ENCODE measurements at places on chromosomes 3 and 15. TPM values are rescaled to one million over a fixed set of nuclear protein-coding genes. Genes with fewer than 3 reads are reported as not detected.

Gene PLA2G4E
- total RNA-seq, result not detected

Gene SPINK8
- total RNA-seq, result not detected

Gene SAMMSON
- not detected for total RNA-seq

Gene MYL3
- total RNA-seq, result not detected

Gene CEP63
- 16.1 TPM for total RNA-seq
